Mesenteric fat pad (tissue), 1 donor: ENCODE measurements at places on chromosomes 3 and 15. TPM values are rescaled to one million over a fixed set of nuclear protein-coding genes. Genes with fewer than 3 reads are reported as not detected.

Gene KLHL40
- not detected for total RNA-seq

Gene PRRT3
- 1.6 TPM for total RNA-seq

Gene HHATL
- 0.48 TPM for total RNA-seq

Gene CPLX3
- total RNA-seq: not detected

Gene MYLK
- 80.3 TPM for total RNA-seq

Gene CHRFAM7A
- total RNA-seq: 3.5 TPM

Gene VWA5B2
- not detected for total RNA-seq

Gene ASB14
- total RNA-seq: not detected

Gene SLC6A20
- total RNA-seq: 0.16 TPM

Gene STRIT1
- total RNA-seq: not detected

Gene SUCNR1
- total RNA-seq: 1.8 TPM

Gene CACNA1D
- total RNA-seq: 0.45 TPM

Gene CCR8
- not detected for total RNA-seq

Gene GOLGA8T
- total RNA-seq: not detected

Gene LRRIQ4
- not detected for total RNA-seq

Gene NR1D2
- total RNA-seq: 19.4 TPM

Gene CAPN7
- 41.3 TPM for total RNA-seq

Gene ST8SIA2
- not detected for total RNA-seq

Gene SYNPR
- not detected for total RNA-seq

Gene GOLGA8H
- 0.45 TPM for total RNA-seq

Gene DCBLD2
- 28.4 TPM for total RNA-seq

Gene SENP7
- total RNA-seq: 10.1 TPM

Gene FEM1B
- 48.7 TPM for total RNA-seq

Gene ZNF609
- 37.9 TPM for total RNA-seq

Gene ZDHHC23
- total RNA-seq: 3.7 TPM

Gene SPTBN5
- 1.6 TPM for total RNA-seq

Gene ATP2B2
- 0.16 TPM for total RNA-seq

Gene DUOXA2
- not detected for total RNA-seq

Gene CYP11A1
- total RNA-seq: 1.9 TPM

Gene ETV5
- total RNA-seq: 25.0 TPM

Gene CASR
- not detected for total RNA-seq

Gene FAM174B
- 15.4 TPM for total RNA-seq

Gene TJP1
- total RNA-seq: 89.6 TPM

Gene PLSCR5
- total RNA-seq: not detected

Gene DLL4
- 15.2 TPM for total RNA-seq

Gene MORC1
- total RNA-seq: not detected

Gene PATL2
- 2.2 TPM for total RNA-seq

Gene DUOXA1
- 1.8 TPM for total RNA-seq

Gene KNL1
- total RNA-seq: 0.35 TPM

Gene SI
- total RNA-seq: 1.0 TPM

Gene PLSCR2
- not detected for total RNA-seq

Gene NSMCE3
- 6.5 TPM for total RNA-seq

Gene CYP8B1
- not detected for total RNA-seq

Gene ESYT3
- total RNA-seq: 0.19 TPM

Gene GABRA5
- total RNA-seq: not detected

Gene IQCF5
- not detected for total RNA-seq

Gene KCNMB2
- not detected for total RNA-seq

Gene GOLGA6D
- not detected for total RNA-seq

Gene IL5RA
- total RNA-seq: not detected

Gene FBXO40
- total RNA-seq: 0.13 TPM

Gene SERPINI2
- not detected for total RNA-seq

Gene IGSF10
- total RNA-seq: 4.5 TPM

Gene TRAT1
- total RNA-seq: not detected
